ENCODE measurements at places on chromosomes 2 and 18. TPM values are rescaled to one million over a fixed set of nuclear protein-coding genes. Genes with fewer than 3 reads are reported as not detected.

DNA sequence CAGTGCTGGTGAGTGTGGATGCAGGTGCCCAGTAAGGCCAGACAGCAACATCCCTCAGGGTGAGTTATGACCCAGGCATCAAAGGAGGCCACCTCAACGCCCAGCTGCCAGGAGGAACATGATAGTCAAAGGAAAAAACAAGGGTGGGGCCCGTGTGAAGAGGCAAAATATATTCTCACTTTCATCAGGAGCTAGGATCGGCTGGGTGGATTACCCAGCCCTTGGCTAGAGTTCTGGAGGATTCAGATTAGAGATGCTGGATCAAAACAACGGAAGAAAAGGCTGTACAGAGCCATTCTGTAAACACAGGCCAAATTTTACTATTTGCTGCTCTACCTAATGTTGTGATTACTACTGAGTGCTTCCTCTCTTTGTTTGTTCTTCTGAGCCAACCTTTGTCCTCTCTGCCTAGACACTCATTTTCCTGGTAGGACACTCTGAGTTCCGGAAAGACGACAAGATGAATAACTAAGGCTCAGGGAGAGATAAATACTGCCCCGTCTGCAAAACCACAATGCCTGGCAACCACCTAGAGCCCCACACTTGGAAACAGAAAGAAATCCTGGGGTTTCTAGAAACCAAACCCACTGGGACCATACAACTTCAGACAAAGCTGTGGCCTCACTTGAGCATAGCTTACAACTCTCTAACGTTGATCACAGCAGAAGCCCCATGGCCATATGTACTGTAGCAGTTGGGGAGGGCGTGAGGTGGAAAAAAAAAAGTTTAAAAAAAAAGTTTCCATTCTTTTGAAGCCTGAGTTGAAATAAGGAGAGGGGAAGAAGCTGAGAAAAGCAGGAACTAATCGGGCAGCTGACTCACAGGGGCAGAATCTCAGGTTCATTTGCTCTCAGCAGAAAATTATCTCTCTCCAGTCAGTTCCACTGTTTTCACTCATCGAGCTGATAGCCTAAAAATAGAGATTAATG, 17.8 kb upstream of the PMAIP1 start:
- H3K4me1 ChIP-seq = peaks cover 5% of the 10 kb centered on the region
- no peaks in the 10 kb centered on the region for H3K36me3 ChIP-seq
- no peak overlapping the region for H3K4me3 ChIP-seq
- no peaks in the 10 kb centered on the region for H3K27me3 ChIP-seq
- no peak overlapping the region for H3K27ac ChIP-seq

The CRYBA2 gene
- total RNA-seq = not detected

The IL1R1 gene
- total RNA-seq = 93.5 TPM

The MYOM1 gene
- 3.1 TPM for total RNA-seq

DNA sequence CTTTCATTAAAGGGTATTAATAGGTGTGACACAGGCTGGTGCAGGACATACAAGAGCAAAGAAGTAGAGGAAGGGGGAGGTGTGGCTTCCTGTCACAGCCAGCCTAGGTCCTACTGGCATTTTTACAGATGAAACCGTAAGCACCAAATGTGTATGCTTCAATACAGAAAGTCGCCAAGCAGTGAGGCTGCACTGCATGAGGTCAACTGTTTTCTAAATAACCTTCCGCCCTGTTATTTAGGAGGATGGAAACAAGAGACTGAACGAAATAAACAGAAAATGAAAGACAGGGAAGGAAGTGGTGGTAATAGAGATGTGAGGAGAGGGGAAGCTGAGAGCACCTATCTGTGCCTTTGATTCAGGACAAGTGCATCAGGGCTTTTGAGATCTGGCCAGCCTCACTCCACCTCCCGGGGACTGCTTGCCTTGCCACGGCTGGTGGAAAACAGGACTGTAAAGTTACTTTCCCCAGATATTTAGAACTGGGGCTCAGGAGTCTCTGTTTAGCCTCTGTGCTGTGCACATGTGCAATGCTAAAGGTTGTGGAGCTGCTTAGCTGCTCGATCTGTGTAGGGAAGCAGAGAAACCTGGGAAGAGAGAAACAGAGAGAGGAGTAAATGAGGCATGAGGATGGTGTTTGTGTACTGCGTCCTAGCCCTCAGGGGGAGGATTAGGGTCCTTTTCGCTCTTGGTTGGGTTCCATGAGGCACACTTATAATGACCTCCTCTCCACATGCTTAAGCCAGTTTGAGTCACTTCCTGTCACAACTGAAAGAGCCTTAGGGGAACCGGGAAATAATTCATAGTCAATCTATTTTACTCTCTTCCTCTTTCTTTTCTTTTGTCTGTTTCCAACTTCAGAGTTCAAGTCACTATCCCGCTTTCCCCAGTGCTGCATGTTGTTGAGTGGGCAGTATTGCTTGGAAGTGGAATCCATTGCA, 62.3 kb upstream of the BOD1L2 start:
- H3K36me3 ChIP-seq = no peaks in the 10 kb centered on the region
- no peaks in the 10 kb centered on the region for H3K4me1 ChIP-seq
- no peaks in the 10 kb centered on the region for H3K27me3 ChIP-seq
- no peak for DNase-seq
- H3K27ac ChIP-seq = no peak overlapping the region

Data from thyroid gland (tissue), 4 donors.